Neural crest cell (in vitro differentiated cells): ENCODE measurements at places on chromosomes 3 and 15.
A peak's percentile ranks its signal among the peaks of the same experiment; 100 is the strongest.

DNA sequence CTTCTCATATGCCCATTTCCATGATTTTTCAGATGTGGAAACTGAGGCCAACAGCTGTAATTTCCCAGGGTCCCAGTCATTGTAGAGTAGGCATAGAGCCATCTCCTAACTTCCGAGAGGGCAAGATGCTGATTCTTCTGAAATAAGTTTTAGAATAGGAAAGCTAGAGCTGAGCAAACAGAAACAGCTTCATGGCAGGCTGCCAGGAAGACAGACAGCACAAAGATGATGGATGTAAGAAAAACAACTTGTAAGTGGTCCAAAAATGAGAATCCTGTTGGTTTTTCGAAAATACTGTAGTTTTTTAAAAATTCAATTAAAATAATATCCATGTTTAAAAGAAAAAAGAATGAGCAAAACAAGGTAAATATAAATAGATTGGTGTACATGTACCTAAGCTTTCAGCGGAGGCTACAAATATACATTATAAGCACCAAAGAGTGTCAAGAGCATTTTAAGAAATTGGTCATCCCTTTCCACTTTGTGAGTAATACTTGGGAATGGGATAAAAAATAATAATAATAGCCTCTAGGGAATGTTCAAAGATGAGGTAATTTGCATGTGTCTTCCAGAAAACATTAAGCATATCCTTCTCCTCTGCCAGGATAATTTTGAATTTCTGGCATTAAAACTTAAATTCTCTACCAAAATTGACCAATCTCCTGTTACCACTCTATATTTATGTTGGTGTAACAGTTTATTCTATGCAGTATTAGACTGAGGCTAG lies 406.6 kb downstream of the MECOM start:
- no peak for DNase-seq

GRCh38 chr15:41648097-41648496 lies 12.1 kb upstream of the MGA start:
- DNase-seq, result no peak

GRCh38 chr15:57376696-57377477 lies 582 bp downstream of the CGNL1 start:
- peak; percentile 25 for DNase-seq

DNA sequence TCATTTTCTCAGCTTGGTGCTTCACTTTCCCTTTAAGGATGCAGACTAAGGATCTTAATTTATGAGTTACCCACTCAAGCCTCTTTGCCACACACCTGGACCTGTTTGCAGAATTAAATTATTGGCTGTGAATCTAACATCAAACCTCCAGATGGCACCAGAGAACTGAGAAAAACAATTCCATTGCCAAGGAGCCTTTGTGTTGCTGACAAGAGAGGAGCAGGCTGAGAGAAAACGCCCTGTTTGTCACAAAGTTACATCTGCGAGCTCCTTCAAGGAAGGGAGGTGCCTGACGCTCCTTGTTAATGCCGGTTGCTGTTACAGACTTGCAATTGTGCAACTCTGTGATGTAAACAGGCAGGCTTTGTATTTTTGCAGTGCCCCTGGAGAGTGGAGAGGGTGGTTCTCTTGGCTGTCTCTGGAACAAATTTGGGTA lies 36.3 kb upstream of the TMC3 start:
- DNase-seq, result peak; percentile 33

GRCh38 chr15:31498756-31499155 lies 172.1 kb downstream of the KLF13 start:
- no peak for DNase-seq

GRCh38 chr3:53702776-53703530 lies 143.3 kb downstream of the CHDH start:
- no peak for DNase-seq

GRCh38 chr3:37546876-37547275 lies 314.8 kb upstream of the CTDSPL start:
- DNase-seq, result no peak

- no peak for DNase-seq
These were observed 1.2 kb upstream of the ABHD17C start for GRCh38 chr15:80693682-80694610.

DNA sequence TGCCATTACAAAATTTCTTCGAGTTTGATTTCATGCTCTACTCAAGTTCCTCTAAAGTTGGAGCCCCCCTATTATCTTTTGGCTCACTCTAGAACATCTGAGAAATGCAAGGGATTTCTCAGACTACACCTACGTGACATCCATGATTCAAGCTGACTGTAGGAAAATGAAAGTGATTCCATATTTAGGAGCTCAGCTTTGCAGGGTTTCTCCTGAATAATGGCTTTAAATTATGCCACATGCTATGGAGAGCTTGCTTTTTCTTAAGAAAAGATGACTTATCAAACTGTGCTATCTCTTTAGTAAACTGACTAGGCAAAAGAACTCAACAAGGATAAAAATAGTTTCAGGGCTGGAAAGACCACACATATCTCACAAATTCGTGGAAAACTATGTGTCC lies 292.1 kb downstream of the LSAMP start:
- no peak for DNase-seq

GRCh38 chr3:54374214-54374852 lies 252.0 kb downstream of the CACNA2D3 start:
- DNase-seq, result peak; percentile 3

DNA sequence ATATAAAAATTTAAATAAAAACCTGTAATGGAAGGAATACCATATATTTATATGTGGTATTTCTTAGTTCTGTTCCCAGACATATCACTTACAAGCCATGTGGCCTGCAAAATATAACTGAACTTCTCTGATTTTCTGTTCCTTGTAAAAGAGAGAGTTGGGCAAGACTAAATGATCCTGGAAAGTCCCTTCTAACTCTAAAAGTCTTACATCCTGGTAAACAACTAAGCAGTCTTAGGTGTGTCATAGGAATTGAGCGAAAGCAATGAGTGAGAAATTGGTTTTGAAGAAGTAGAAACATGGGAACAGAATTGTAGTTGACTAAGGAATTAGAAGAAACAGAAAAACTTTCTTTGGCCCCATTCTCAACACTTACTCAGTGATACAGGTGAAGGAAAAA lies 25.3 kb upstream of the IL20RB start:
- DNase-seq, result no peak

DNA sequence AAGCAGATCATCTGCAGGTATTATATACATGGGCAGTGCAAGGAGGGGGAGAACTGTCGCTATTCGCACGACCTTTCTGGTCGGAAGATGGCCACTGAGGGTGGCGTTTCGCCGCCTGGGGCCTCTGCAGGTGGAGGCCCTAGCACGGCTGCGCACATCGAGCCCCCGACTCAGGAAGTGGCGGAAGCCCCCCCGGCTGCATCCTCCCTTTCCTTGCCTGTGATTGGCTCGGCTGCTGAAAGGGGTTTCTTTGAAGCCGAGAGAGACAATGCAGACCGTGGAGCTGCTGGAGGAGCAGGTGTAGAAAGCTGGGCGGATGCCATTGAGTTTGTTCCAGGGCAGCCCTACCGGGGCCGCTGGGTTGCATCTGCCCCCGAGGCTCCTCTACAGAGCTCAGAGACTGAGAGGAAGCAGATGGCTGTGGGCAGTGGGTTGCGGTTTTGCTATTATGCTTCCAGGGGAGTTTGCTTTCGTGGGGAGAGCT lies 639 bp downstream of the MKRN3 start:
- peak; percentile 15 for DNase-seq

DNA sequence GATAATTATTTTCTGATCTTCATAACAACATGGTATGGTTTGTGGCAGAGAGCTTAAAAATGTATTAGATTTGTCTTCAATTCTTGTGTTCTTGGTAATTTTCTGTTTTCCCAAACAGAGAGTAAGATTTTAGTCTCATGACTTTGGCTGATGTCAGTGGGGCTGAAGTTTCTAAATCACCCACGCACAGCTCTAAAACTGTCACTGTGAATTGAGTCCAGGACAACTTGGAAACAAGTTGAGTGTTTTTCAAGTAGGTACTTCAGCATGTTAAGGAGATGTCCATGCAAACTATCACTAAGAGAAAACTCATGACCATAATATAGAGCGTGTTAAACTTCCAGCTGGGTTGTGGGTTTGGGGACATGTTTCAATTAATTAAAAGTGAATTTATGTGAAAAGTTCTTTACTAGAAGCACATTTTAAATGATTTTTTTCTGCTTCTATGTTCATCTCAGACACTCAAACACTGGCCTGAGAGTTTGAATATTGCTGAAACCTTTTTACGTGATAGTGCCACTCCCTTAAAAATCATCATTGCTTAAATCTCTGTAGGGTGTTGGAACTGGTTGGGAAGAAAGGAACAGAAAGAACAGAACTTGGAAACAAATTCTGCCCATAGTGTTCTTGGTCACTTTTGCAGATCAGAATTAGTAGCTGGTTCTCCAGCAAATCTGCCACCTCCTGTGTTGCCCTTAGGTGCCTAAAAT lies 89.8 kb downstream of the KLHL25 start:
- DNase-seq, result no peak

DNA sequence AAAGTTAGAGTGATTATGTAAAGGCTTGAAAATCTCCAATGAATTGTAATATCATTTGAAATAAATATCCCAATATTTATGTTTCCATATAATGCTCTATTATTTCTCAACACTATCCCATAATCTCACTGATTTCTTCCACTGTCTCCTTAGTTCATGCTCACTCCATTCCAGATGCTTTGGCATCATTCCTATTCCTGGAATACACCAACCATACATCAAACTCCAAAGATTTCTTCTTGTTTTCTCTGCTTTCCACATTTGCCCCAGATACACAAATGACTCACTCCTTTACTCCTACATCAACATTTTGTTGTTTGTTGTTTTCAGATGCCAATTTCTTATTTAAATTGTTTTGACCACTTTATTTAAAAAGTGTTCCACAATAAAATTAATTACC lies 1390.8 kb downstream of the ZPLD1 start:
- no peak for DNase-seq

- DNase-seq, result no peak
These were observed 45.9 kb upstream of the SLC2A2 start for GRCh38 chr3:171072432-171072831.

- no peak for DNase-seq
These were observed 87.5 kb upstream of the TGFBR2 start for GRCh38 chr3:30518872-30519271.
